NCI-H1436 (cell line): ENCODE measurements at places on chromosomes 4 and X.

- DNase-seq, result no peak
Measured at GRCh38 chr4:51895158-51895557, 52.2 kb downstream of the DCUN1D4 start.

DNA sequence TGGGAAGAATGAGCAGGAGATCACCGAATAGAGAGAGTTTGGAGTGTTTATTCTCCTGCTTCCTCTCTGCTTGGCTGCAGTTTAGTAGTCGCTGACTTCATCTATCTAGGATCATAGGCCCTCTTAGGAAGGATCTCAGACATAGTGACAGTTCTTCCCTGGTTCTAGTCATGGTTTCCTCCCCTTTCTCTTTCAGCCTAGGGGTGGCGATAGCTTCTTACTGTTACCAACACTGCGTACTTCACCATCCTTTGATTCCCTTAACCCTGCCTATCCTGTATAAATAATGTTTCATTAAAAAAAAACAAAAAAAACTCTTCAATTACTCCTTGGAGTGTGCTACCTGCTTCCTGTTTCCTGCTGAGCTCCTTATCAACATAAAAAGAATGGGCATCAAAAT, 103.8 kb downstream of the DDX53 start:
- no peak for DNase-seq

DNA sequence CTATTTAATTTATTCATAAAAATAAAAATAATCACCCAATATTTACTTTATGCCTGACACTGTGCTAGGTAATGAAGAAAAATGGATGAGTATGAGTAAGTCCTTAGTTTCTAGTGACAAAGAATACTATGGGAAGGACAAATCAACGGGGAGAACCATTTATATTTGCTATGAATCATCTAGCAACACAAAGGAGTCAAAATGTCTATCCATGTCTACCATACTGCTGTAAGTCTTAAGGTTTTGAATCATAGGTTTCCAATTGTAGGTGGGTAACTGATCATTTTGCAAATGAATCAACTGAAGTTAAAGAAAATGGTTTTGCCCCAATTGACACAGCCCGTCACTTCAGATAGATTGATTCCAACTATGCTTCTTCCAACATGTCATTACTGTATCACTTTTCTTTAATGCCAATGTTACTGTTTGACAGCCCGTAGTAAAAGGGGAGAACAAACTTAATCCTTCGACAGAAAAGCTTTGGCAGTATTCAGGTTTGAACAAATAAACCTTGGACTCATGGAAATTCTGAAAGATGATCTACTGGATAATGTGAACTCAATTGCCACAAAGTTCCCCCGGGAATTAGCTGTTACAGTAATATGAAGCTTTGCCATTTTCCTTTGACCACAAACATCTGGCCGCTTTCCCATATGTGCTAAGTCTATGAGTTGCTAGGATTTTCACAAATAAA, 3.2 kb downstream of the TDO2 start:
- no peak for DNase-seq

DNA sequence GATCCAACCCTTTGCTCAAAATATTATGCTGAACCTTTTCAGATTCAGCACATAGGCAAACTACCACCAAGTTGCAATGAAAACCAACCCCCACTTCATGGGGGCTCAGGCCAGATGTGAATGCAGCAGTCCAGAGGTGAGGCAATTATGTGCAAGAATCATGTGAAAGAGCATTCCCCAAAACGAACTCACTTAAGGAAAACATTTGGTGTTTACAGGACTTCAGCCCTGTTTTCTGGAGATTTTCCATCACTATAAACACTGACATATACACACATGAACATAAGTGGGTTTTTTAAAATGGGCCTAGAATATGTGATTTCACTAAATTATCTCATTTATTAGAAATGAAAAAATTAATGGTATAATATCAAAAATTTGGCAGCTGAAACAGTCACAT, 31.5 kb downstream of the BMP3 start:
- DNase-seq, result no peak

- DNase-seq, result no peak
Measured at GRCh38 chrX:45186643-45187026, 14.0 kb downstream of the DIPK2B start.

GRCh38 chr4:2829321-2829932, 14.2 kb upstream of the ADD1 start:
- no peak for DNase-seq

- no peak for DNase-seq
Measured at GRCh38 chr4:152081024-152081423, 320.2 kb upstream of the GATB start.
